ENCODE measurements at places on chromosomes 2 and 18.
A peak's percentile ranks its signal among the peaks of the same experiment; 100 is the strongest.

GRCh38 chr2:27003007-27003406 lies 29.8 kb upstream of the TMEM214 start:
- H3K36me3 ChIP-seq = no peaks in the 10 kb centered on the region
- DNase-seq = no peak
- no peaks in the 10 kb centered on the region for H3K4me1 ChIP-seq
- no peak overlapping the region for H3K4me3 ChIP-seq
- no peak overlapping the region for H3K27ac ChIP-seq
- no peaks in the 10 kb centered on the region for H3K27me3 ChIP-seq

DNA sequence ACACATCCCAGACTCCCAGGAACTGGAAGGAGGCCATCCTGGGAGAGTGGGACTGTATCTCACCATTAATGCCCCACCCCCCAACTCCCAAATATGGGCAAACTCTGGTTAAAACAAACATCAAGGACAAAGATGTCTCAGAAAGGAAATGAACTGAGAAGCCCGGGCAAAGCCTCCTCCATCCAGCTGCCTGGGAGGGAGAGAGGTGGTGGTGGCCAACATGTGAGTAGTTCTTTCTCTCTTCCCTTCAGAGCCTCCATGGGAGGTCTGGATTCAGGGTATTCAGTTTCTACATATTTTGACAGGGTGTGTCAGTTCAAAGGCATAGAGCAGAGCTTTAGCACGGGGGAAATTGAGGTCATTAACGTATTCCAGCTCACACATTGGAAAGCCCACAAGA lies 57.5 kb downstream of the CXCR4 start:
- no peak for DNase-seq
- H3K4me3 ChIP-seq = no peak overlapping the region
- H3K4me1 ChIP-seq = no peaks in the 10 kb centered on the region
- no peaks in the 10 kb centered on the region for H3K36me3 ChIP-seq

- DNase-seq = no peak
- no peaks in the 10 kb centered on the region for H3K4me1 ChIP-seq
- no peak overlapping the region for H3K27ac ChIP-seq
- H3K36me3 ChIP-seq = no peaks in the 10 kb centered on the region
- no peak overlapping the region for H3K4me3 ChIP-seq
These were observed 115.0 kb upstream of the LGALSL start for GRCh38 chr2:64338910-64339500.

DNA sequence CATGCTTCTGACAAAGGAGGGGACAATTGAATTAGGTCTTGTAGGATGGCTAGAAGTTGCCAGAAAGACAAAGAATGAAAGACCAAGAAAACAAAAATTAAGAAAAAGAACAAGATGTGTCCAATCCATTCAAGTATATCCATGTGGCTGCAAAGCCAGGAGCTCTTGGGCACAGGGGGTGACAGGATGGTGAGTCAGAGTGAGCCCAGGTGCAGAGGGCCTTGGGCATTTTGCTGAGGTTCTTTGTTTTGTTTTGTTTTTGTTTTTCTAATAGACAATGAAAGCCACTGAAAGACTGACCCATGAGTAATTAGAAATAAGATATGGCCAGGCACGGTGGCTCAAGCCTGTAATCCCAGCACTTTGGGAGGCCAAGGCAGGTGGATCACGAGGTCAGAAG lies 104.6 kb upstream of the KLHL29 start:
- no peak overlapping the region for H3K27ac ChIP-seq
- no peak for DNase-seq
- no peak overlapping the region for H3K4me3 ChIP-seq

DNA sequence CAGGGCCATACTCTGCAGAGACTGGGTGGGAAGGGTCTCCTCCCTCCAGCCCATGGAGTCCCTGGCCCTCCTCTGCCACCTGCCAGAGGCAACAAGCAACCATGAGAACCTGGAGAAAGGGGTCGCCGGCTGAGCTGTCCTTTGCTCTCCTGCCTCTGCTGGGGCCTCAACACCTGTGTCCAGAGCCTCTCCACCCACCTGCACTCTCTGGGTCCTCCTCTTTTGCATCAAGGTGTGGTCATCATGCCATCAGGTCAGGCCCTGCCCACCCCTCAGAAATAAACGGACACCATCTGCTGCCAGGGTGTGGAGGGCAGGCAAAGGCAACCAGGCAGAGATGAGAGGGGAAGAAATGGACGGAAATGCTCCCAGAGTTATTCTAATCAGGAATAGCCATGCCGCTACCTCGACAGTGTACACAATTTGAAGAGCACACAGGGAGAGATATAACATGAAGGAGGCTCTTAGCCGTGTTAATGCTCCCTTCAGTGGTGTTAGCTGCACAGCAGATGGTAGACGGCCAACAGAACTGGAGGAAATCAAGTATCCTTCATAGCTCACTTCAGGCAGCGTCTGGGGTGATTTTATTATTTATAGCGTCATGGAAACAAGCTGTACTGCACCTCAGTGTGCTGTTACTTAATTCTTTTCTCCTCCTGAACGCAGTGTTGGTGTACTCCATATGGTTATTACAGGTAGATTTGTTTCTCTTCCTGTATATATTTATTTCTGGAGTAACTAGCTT lies 247.9 kb downstream of the TSN start:
- H3K4me1 ChIP-seq = no peaks in the 10 kb centered on the region
- no peak overlapping the region for H3K27ac ChIP-seq
- peaks cover 3% of the 10 kb centered on the region for H3K27me3 ChIP-seq
- DNase-seq = no peak

DNA sequence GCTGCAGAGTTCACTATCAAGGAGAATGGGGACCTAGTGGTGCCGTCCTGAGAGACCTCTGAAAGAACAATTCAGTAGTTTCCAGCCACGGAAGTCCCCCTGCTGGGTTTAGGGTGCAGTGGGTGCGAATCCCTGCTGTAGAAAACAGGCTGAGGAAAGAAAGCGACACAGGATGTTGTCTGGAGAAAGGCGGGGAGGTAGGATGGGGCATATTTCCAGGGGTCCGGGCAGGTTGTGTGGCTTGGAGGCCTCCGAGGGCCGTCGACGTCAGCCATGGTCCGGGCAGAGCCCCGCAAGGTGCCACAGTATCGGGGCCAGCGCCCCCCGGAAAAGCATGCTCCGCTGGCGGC lies 807 bp upstream of the CREB1 start:
- no peak for DNase-seq
- peak overlapping the region; percentile 70 for H3K4me3 ChIP-seq
- H3K27me3 ChIP-seq = no peaks in the 10 kb centered on the region
- H3K4me1 ChIP-seq = peaks cover 24% of the 10 kb centered on the region

DNA sequence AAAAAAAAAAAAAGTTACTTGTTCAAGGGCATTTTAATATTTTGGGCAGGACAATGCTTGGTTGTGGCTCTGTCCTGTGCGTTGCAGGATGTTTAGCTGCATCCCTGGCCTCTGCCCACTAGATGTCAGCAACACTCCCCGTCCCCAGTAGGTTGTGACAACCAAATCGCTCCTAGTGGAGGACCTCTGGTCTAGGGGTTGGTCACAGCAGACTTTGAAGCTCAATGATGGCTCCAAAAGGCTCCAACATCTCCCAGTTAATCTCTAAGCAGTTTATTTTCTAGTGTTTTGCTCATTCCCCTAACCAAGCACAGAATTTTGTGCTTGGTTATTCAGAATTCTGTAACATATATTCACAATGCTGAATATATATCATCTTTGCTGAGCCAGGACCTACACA lies 67.0 kb downstream of the CHRNA1 start:
- H3K4me3 ChIP-seq = no peak overlapping the region
- H3K4me1 ChIP-seq = no peaks in the 10 kb centered on the region
- DNase-seq = peak; percentile 44
- H3K27ac ChIP-seq = no peak overlapping the region
- no peaks in the 10 kb centered on the region for H3K36me3 ChIP-seq
